ENCODE measurements at places on chromosomes 11 and 22.
A peak's percentile ranks its signal among the peaks of the same experiment; 100 is the strongest.

DNA sequence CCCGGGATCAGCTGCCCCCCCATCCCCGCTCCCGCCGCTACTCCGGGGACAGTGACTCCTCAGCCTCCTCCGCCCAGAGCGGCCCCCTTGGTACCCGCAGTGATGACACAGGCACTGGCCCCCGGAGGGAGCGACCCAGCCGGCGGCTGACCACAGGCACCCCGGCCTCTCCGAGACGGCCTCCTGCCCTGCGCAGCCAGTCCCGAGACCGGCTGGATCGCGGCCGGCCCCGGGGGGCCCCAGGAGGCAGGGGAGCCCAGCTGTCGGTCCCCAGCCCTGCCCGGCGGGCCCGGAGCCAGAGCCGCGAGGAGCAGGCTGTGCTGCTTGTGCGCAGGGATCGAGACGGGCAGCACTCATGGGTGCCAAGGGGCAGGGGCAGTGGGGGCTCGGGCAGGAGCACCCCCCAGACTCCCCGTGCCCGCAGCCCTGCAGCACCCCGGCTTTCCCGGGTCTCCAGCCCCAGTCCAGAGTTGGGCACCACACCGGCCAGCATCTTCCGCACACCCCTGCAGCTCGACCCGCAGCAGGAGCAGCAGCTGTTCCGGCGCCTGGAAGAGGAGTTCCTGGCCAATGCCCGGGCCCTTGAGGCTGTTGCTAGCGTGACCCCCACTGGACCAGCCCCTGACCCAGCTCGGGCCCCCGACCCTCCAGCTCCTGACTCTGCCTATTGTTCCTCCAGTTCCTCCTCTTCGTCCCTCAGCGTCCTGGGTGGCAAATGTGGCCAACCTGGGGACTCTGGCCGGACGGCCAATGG, 3.9 kb downstream of the RASL10A start:
- DNase-seq, result no peak

DNA sequence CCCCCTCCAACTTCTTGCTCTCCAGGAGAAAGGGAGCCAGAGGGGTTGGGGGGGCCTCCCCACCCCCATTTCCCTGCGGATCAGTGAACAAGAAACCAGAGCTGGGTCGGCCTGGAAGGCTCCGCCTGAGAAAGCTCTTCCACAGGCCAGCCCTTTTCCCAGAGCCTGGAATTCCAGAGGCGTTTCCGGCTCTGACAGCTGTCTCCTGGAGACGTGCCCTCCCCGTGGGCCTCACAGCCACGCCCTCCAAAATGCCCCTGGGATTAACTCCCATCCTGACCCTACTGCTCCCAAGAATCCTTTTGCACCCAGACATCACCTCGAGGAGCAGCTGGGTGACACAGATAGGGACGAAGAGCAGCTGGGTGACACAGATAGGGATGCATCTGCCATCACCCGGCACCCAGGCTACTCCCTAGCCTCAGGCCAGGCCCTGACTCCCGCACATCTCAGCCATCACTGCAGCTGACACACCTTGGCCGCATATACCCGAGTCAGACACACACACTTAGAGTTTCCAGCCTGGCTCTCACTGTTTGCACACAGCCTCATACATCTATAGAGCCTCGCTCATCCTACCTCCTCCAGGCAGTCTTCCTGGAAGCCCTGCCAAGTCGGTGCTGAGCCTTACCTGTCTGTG, 7.6 kb upstream of the CDC42EP1 start:
- DNase-seq, result no peak

DNA sequence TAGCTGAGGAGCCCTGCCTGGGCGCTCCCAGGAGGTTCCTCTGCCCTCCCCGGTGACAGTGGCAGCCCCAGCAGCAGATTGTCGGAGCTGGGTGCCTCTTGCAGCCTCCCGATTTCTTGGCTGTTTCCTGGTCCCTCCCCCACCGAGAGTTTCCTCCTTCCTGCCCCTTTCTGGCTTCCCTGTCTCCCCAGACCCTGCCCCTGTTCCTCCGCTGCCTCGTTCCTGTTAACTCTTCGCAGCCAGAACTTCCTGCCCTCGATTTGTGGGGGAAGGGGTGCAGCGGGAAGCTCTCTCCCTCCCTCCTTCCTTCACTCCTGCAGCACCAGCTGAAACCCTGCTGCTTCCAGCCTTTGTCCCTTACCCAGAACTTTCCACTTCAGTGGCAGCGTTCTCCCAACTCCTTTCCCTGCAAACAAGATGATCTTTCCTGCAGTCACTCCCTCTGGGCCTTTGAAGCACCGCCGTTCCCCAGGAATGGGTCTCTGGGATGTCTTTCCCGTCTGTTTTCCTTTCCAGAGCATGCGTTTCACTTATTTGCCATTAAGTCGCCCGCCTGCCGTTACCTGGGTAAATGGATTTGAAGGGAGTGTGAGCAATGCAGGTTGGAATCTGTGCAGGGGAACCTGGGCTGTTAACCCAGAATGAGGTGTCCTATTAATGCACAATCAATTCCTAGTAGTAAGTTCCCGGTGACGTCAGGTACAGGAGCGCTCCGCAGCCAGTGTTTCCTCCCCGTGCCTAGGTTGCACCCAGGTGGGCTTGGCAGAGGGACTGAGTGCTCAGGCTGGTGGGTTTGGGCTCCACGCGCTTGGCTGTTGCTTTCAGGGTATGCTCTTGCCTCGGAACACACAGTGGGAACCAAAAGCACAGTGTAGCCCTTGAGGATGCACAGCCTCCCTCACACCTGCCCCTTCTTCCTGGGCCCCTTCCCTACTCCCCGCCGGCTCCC, 4.3 kb downstream of the GRK2 start:
- DNase-seq, result peak; percentile 49

GRCh38 chr22:49025791-49026493, 801.7 kb downstream of the BRD1 start:
- DNase-seq, result no peak

GRCh38 chr11:15159085-15159484, 44.4 kb downstream of the INSC start:
- DNase-seq, result no peak

DNA sequence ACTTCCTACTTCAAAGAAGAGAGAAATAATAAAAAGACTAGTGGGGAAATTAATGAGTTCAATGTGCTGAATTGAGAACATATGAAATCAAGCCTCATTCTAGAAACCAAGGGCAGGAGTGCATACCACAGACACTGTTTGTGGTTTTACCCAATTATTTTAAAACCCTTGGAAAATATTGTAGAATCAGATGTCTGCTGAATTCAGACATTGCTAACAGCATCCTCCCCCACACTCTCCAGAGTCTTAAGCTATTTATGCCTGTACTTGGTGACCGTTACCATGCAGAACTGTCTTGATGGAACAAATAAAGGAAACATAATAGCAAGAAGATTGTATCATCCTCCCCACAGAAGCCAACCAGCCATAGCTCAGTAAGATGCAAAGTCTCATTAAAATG, 850.1 kb downstream of the NTM start:
- no peak for DNase-seq

DNA sequence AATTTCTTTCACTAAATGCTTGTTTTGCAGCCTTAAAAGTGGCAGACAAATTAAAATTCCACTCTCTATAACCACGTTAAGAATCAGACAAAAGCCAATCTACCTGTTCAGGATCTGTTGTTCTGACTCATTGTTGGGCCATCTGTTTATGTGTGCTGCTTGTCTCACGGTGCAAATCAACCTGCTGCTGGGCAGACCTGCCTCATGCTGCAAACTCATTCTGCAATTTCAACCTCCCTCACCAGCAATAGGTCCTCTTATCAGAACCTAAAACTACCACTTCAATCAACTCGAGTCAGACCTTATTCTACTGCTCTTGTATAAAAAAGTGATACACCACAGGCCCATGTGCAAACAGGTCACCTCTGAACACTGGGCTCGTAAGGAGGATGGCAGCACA, 75.1 kb downstream of the LARGE2 start:
- no peak for DNase-seq

DNA sequence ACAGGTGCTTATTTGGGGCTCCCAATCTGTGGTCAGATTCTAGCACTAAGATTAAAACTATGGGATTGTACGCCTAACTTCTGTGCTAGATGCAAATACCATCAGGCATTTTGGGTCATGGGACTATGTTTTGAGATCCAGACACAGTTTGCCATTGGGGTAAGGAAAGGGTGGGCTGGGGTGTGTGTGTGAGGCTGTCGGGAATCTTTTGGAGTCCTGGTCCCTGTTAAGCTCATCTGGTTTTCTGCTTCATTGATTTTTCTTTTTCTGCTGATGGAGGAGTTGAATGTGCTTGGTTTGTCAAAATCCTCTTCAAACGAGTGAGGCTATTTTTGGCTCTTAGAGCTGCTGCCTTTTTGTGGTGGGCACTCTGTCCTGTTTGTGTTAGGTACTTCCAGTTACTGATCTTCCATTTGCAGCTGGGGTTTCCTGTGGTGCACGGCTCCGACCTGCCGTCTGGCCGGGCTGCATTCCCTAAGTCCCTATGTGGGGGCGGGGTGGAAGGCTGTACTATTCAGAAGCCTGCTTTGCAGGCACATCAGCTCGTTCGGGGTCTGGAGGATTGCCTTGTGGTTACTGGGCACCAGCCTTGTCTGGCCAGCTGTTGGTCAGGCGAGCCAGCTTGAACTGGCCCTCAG, 2.9 kb downstream of the BCR start:
- no peak for DNase-seq

DNA sequence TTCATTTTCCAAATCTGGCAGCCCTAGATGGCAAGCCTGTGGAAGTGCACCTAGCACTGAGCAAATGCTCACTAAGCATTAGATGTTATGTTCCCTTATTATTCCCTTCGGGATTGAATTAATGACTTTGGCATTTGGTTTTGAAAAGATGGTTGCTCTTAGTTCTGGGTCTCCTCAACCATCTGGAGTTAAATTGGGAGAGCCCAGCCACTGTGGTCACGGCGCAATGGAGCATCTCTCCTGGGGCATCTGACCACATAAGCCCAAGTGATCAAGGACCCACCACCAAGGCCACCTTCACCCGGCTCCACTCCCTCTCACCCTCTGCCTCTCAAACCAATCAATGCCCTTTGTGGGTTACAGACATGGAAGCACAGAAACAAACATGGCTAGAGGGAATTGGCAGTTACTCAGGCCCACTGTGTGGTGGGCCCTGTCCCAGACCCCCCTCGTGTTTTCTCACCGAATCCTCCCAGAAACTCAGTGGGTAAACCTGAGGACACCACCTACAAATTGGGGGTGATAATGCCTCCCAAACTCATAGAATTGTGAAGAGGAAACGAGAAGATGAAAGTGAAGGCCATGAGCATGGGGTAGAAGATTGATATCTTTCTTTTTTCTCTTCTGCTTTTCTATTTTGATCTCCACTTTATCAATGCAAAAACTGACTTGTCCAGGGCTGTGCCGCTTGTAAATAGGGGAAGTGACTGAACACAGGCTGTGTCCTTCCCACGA, 52.2 kb downstream of the IRAG1 start:
- no peak for DNase-seq

GRCh38 chr11:77590194-77590782, 535 bp downstream of the AQP11 start:
- no peak for DNase-seq

DNA sequence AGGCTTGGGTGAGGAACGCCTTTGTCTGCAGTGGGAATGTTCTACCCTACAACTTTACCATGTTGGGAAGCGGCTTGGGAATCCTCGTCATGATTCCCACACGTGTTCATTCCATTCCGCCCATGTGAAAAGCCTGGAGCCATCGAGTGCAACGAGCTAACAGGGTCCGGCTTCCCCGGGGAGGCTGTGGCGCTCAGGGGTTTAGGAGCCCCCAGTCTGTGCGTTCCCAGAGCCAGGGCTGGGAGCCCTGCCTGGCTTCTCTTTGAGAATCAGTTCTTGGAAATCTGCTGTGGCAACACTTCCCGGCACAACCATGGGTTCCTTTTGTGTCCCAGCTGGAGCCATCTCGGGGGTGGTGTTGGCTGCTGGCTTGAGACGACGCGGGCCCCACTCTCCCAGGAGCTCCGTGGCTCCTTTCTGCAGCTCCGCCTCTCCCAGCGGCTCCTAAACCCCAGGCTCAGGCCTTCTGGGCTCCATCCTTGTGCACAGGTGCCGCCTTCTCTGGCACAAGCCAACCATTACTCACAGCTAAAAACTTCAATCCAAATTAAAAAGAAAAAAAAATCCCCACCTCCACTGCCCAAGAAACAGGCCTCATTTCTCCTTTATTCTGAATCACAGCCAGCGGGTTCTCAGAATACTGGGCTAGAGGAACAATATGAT, 18.7 kb upstream of the PPFIA1 start:
- no peak for DNase-seq

- DNase-seq, result no peak
Observed at GRCh38 chr11:98625526-98625925, 395.2 kb upstream of the CNTN5 start.

- DNase-seq, result no peak
Observed at GRCh38 chr11:65803797-65804492, 17.1 kb downstream of the OVOL1 start.
